ENCODE measurements at places on chromosomes 4 and X.
A peak's percentile ranks its signal among the peaks of the same experiment; 100 is the strongest.

GRCh38 chrX:32137525-32137924, 1065.7 kb upstream of the FTHL17 start:
- no peak for DNase-seq

GRCh38 chrX:1462596-1463251, 10.0 kb upstream of the ASMTL start:
- no peak for DNase-seq

DNA sequence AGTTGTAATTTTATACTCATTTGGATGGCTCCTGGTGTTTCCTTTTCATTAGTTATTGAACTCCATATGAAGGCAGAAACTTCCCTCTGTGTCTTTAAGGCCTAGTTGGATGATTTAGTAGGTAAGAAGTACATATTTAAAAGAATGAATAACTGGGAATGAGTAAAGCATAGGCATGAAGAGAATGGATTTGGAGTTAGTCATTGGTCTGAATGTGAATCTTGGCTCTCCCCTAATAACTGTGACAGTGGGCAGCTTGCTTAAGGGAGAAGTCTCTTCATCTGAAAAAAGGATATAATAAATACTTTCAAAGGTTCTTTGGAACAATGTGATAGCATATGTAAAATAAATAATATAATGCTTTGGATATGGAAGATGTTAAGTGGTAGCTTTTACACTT, 13.2 kb downstream of the SNX25 start:
- no peak for DNase-seq

GRCh38 chr4:143559757-143560147, 46.2 kb downstream of the SMARCA5 start:
- peak; percentile 37 for DNase-seq

- DNase-seq: peak; percentile 42
Measured at GRCh38 chr4:110510955-110511544, 35.1 kb downstream of the ENPEP start.

DNA sequence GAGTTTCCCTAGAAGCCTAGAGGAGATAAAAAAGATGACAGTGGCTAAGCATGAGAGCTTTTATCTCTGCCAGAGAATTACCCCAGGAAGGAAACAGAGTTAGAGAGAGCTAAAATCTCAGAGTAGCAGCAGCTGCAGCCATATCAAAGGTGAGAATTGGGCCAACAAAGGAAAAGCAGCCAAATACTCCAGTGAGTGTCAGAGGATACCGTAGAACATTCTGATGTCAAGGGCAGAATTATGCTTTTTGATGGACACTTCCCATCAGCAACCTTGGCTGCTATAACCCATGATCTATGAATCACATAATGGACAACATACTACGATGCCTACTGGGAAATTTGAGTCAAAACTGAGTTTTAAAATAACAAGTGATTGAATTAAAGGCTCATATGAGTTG, 405.8 kb upstream of the CPEB2 start:
- no peak for DNase-seq

- no peak for DNase-seq
Measured at GRCh38 chr4:188015025-188015940, 19.7 kb downstream of the ZFP42 start.

- DNase-seq: no peak
Measured at GRCh38 chr4:99759988-99760387, 56.6 kb upstream of the DAPP1 start.

DNA sequence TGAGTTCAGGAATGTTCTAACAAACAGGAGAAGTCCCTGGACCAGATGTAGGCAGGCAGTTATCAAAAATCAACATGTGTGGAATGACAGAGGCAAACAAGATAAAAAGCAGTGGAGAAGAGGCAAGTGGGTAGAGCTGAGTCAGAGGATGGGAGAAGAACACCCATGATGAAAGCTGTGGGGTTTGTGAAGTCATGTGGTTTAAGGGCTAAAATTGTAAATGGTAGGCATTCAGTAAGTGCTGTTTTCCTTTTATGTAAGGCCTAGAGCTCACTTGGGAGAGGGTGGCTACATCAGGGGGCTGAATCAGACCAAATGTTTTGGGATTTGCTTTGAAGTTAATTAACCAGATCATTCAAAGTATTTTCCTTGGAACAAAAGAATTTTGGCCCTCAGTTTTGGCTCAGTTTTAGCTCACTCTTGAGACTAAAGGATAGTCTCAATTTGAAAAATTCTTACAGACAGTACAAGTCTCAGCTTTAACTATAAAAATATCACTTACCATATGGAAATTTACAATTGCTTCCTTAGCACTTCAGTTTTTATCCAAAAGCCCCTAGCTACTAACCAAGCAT, 114.5 kb upstream of the PCDH7 start:
- no peak for DNase-seq

- DNase-seq: no peak
Measured at GRCh38 chr4:113474017-113474416, 287.5 kb downstream of the CAMK2D start.

DNA sequence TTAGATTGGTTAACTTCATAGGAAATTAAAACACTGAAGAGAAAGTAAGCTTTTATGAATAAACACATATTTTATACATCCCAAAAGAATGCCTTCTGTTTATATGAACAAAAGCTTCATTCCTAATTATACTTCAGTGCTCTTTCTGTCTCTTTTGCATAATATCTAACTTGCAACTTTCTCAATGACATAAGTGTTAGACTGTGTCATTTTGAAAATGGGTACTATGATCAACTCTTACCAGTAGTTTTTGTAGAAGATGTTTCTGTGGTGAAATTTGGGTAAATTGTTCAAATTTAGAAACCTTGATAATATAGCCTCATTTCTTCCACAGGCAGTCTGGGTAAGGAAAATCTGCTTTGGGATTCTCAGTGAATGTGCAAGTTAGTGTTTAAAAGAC, 991.4 kb downstream of the CCSER1 start:
- no peak for DNase-seq

- no peak for DNase-seq
Measured at GRCh38 chrX:44432641-44433040, 89.2 kb upstream of the EFHC2 start.

All from SK-N-DZ (cell line).